Head of caudate nucleus (tissue), 42 donors: ENCODE measurements at places on chromosomes 2 and 18.

DNA sequence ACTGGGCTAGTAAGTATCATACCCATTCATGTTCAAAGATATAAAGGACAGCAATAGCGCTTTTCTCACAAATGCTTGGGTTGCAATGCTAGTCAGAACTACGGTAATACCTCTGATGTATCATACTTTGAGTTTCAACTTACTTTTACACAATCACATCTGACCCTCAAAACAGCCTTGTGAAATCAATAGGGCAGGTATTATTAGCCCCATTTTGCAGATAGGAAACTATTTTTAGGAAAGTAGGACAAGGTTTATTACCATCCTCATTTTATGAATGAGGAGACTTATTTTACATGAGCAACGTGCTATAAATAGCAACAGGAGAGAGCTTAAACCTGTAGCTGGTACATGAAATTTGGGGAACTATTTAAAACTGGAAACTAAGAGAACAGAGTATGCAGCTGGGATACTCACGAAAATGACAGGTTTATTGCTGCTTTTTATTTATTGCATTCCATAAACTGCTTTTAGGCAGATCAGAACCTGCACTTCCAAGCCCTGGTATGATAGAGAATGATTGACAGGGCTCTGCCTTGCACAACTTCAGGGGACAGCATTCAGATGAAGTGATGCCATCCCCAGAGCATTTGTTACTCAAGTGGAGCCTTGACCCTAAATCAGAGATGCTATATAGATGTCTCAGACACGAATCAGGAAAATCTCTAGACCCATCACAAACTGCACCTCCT lies 42.4 kb upstream of the PPM1B start:
- DNase-seq, result no peak

DNA sequence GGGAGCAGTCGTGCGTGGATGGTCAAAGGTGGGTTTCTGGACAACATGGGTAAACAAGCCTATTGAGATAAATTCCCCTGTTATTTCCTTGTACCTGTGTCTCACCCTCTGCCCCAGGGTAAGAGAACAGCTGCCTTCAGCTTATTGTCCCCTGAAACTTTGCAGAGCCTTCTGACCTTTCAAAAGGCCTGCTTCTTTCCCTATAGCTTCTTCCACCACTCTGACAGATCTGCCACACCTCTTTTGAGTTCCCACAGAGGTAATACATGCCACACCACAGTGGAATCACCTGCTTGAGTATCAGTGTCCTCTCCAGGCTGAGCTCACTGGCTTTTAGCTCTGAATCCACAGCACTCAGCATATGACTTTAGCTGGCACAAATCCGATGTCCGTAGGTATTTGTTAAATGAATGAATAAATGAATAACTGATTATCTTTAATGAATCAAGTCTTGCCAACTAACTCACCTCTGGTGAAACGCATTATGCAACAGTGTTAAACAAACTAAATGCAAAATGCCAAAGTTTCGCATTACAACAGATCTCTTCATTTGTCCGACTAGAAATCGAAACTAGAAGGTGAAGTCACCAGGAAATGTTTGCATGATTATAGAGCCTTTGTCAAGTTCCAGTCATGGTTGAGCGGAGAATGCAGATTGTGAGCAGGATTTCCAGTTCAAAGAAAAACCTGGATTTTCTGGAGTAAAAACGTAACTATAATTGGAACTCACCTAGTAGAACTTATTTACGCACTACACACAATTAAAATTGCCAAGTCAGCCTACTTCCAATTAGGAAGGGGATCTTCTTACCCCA lies 16.4 kb downstream of the DYNAP start:
- DNase-seq, result no peak

GRCh38 chr2:17245906-17246305 lies 272.3 kb downstream of the RAD51AP2 start:
- no peak for DNase-seq

DNA sequence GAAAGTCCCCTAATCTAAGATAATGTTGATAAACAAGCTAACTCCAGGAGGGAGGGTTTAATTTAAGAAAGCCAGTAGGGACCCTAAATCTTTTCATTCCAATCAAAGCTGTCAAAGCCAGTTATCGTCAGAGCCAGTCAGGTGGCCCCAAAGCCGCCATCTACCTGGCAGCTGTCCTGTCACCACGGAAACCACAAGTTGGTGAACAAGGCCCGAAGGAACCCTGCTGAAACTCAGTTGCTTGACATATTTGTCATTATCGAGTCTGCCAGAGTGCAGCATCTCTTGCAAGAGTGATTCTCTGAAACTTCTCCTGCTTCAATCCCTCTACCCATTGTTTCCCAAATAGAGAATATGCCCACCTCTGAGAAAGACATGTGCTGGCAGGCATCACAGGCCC lies 30.8 kb upstream of the POLE4 start:
- DNase-seq, result no peak

DNA sequence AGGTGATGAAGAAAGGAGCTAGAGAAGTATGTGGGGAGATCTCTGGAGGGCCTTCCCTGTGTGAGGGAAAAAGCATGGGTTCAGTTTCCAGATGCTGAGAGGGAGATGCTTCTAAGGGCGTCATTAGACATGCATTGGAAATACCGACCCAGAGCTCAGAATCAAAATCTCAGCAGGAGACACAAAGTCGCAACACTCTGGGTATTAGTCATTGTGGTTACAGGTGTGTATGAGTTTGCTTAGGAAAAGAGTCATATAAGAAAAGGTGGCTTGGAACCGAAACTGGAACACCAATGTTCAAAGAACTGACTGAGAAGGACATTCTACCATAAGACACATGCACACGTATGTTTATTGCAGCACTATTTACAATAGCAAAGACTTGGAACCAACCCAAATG lies 477.1 kb downstream of the FBXO15 start:
- DNase-seq, result no peak

DNA sequence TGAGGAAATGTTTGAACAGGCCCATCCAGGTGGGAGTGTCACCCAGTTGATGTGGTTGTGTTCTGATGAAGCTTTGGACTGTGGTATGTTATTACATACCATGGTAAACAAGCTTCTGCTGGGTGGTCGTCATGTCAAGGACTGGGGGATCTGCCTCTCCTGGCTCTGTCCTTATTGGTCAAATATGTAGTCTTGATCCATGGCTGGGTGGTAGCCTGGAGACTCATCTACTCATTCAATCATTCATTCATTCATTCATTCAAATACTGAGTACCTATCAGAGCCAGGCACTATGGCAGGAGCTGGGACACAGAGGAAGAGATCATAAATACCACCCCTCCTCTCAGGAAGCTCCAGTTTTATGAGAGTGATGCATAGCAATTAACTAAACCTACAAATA lies 60.8 kb downstream of the TACR1 start:
- DNase-seq, result no peak

GRCh38 chr2:2739231-2739795 lies 408.2 kb upstream of the MYT1L start:
- DNase-seq, result no peak

- DNase-seq, result no peak
Measured at GRCh38 chr18:36284268-36284667, 13.2 kb upstream of the FHOD3 start.

- peak; percentile 36 for DNase-seq
Measured at GRCh38 chr2:68837164-68837860, 33.9 kb downstream of the BMP10 start.

- no peak for DNase-seq
Measured at GRCh38 chr2:34949316-34949715, 1350.2 kb upstream of the FAM98A start.

- DNase-seq, result no peak
Measured at GRCh38 chr18:6971823-6972478, 145.6 kb downstream of the LAMA1 start.

- DNase-seq, result no peak
Measured at GRCh38 chr2:42752314-42752713, 11.6 kb downstream of the OXER1 start.

GRCh38 chr2:151664520-151664919 lies 69.8 kb downstream of the NEB start:
- DNase-seq, result no peak

DNA sequence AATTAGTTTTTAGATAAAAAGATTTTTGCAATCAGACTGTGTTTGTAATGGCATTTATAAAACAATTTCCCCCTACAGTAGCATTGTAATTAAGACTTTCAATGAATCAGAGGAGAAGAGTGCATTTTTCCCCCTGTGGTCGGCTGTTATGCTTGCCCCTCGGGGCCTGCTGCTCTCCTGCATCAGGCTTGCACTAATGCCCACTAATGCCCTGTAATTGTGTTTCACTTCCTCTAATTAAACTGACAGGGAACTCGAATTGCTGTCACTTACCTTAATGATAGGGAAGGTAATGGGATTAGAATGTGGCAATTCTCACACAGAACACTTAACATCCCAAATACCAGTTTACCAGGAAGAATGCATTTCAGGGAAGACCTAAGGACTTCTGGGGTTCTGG lies 61.2 kb upstream of the LRRTM1 start:
- no peak for DNase-seq

GRCh38 chr18:36328916-36329315 lies 31.4 kb downstream of the FHOD3 start:
- no peak for DNase-seq

GRCh38 chr2:233940376-233941276 lies 23.5 kb downstream of the TRPM8 start:
- no peak for DNase-seq
